ENCODE measurements at places on chromosomes 7 and 10.

- no peak for DNase-seq
Measured at GRCh38 chr7:77321300-77321699, 94.8 kb downstream of the GSAP start.

DNA sequence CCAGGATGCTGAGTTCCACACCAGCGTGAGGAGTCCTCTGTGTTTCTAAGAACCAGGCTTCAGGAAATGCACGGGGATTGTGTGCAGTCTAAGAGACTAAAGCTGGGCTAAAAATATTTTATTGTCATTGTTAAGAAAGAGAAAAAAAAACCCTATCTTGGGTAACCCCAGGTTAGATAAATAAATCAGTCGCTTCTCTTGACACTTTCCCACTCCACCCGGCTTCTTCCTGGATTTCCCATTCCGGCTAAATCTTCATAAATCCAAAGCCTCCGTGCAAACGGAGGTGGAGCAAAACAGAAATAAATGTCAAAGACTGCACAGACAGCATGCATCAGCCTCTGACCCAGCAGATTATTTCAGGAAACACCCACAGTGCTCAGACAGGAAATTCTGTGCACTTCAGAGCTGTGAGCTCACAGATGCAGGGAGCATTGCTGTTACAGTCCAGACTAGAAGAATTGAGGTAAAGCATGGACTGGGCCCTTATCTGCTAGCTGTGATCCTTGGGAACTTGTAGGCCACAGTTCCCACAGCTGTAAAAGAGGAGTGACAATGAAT is 44.8 kb upstream of the GRID1 start:
- peak; percentile 49 for DNase-seq

DNA sequence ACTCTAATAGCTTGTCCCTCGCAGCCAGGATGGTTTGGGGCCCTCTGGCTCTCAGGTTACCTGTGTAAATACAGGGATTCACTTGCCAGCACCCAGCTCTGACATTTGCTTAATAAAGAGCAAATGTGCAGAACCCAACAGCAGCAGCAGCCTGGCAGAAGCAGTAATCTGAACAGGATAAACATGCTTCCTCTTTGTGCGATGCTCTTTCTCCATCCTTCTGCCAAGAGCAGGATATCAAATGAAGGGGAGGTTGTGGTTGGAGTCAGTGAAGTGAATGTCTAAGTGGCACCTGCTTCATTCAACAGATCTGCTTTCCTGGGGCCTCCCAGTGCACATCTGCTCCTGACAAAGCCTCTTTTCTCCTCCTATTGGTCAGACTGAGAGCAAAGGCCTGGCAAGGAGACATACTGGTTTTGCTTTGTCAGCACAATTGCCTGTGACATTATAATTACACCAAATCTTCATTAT is 130.3 kb downstream of the NRF1 start:
- no peak for DNase-seq

- DNase-seq: no peak
Measured at GRCh38 chr10:110274647-110275046, 30.1 kb downstream of the SMNDC1 start.

DNA sequence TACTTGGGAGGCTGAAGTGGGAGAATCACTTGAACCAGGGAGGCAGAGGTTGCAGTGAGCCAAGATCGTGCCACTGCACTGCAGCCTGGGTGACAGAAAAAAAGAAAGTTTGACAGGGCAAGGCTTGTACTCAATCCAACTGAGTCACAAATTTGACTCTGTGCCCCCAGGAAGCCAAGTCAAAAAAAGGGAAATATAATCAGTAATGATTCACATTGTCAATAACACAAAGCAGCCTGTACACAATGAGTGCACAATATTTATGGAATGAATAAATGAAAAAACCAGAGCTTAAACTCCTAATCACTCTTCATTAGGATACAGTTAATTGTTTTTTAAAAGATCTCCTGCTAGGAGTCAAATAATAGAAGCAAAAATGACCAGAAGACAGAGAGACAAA is 6.4 kb downstream of the NAPEPLD start:
- DNase-seq: no peak

- no peak for DNase-seq
Measured at GRCh38 chr10:94035982-94036765, 42.4 kb downstream of the PLCE1 start.

DNA sequence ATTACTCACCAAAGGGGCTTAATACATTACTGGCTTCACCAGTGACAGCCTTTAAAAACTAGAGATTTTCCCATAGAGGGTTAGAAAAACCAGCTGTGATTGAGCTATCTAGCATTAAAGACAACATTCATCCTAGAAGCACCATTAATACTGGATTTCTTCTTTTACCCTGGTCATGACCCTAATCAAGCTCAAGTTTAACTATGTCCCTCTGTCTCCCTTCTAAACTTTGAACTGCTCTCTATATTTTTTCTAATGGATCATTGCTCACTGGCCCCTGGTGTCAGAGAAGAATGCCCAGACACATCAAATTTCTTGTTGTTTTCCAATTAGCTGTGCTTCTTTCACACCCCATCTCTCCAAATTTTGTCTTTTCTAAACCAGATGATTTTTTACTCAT is 1101.3 kb downstream of the XPNPEP1 start:
- no peak for DNase-seq

DNA sequence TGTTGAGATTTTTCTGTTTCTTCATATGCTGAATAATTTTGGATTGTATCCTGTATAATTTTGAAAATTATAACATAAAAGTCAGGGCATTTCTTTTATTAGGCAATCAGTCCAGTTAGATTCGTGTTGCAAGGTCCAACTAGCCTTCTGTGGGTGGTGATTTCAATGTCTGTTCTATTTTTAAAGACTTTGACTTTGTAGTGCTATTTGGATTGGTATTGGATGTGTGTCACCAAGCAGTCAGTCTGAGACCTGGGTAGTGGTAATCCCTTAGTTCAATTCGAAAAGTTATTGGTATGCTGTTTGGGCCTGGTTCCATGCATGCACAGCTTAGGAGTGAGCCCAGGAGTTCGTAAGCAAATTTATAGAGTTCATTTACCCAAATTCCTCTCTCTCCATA is 82.2 kb downstream of the EPDR1 start:
- no peak for DNase-seq

- DNase-seq: no peak
Measured at GRCh38 chr7:153934048-153934447, 118.2 kb upstream of the DPP6 start.

- DNase-seq: no peak
Measured at GRCh38 chr7:55127135-55127551, 108.3 kb downstream of the EGFR start.

DNA sequence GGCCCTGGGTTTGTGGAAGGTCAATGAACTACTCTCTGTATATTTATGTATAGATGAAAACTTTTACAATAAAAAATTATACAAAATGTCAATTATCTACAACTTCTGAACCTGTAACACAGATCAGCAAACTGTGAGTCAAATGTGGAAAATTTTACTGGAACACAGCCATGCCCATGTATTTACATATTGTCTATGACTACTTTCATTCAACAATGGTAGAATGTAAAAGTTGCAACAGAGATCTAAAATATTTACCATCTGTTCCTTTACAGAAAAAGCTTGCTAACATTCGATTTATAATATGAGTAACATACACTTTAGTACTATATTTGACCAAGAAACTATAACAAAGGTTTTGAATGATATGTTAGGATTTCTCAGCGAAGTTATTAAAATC is 481.6 kb downstream of the PARD3 start:
- no peak for DNase-seq

DNA sequence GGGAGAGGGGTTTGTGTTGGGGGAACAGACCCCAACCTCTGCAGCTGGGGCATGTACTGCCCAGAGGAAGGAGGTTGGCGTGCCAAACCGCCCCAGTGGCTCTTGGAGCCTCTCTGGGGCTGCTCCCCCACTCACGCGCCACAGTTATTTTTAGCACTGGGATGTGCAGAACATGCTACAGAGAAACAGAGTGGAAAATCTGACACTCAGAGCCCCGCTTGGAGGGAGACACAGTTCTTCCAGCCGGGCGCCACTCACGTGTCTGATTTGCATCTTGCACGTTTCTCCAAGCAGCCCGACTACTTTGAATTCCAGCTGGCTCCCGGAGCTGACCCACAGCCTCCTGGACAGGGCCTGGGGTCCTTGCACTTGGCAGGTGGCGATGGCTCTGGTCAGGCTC is 182.0 kb downstream of the RPS24 start:
- DNase-seq: no peak

DNA sequence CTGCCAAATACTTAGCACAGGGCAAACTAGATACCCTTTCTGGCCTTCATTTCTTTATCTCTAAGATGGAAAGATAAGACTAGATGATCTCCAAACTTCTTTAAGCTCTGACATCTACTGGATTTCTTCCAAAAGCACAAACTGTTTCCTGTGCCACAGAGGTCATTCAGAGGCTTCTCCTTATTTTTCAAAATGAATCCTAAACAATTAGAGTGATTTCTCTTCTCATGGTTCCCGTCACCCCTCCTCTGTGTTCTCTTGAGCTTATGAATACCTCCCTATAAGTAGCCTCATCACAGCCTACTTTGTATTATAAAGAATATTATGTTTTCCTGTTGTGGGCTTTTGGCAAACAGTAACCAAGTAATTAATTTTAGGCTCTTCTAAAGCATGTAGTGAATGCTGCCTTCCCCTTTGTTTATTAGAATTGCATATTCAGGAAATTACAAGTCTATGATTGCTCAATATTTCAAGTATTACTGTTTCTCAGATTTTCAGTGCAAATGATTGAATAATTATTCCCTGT is 179.5 kb downstream of the REEP3 start:
- no peak for DNase-seq

DNA sequence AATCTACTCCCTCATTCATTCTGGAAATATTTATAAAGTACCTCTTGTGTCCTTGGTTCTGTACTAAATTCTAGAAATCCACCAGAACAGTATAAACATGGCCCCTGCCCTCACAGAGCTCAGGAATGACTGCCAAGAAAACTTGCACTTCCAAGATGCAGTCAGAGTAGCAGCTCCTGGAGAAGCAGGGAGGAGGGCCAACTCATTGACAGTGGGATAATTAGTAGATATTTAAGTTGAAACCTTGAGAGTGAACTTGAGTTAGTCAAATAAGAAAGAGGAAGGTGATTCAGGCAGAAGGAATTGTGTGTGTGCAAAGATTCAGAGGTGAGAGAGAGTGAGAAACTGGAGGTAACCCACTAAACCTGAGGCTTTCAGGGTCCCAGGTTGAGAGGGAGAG is 182.2 kb upstream of the INHBA start:
- no peak for DNase-seq

DNA sequence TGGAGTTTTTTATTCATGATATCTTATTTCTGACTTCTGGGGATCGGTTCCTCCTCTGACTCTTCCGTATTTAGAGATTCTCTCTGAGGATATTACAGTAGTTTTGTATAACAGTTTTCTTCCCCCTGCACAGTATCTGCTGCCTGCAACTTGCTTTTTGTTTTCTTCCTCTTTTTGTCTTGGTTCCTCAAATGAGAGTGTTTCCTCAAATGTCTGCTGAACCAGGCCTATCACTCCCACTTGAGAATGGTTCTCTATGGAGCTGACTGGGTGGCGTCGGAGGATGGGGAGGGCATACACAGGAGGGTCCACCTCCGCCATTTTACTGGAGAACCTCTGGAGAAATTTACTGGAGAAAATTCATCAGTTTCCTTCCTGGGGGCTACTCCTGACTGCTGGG is 27.7 kb downstream of the ARHGAP22 start:
- no peak for DNase-seq

GRCh38 chr7:54812756-54813322 is 53.8 kb upstream of the SEC61G start:
- no peak for DNase-seq

- DNase-seq: no peak
Measured at GRCh38 chr10:129426606-129427005, 40.4 kb upstream of the MGMT start.

- no peak for DNase-seq
Measured at GRCh38 chr10:27439101-27439500, 65.0 kb upstream of the RAB18 start.

DNA sequence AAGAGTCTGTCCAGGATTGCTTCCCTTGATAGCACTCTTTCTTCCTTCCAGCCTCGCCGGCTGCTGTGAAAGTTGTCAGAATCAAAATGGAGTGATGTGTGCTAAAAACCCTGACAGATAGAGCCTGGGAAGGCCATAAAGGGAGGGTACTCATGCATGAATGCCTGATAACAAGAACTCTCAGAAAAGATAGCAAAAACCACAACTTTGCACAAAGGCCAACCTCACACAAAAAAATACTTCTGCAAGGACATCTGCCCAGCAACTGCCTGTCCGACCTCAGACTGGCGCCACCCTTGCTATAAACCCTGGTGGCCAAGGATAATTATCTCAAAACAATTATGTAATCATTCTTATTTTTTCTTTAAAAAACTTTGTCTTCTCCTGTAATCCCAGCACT is 133.2 kb upstream of the SVIL start:
- DNase-seq: no peak

DNA sequence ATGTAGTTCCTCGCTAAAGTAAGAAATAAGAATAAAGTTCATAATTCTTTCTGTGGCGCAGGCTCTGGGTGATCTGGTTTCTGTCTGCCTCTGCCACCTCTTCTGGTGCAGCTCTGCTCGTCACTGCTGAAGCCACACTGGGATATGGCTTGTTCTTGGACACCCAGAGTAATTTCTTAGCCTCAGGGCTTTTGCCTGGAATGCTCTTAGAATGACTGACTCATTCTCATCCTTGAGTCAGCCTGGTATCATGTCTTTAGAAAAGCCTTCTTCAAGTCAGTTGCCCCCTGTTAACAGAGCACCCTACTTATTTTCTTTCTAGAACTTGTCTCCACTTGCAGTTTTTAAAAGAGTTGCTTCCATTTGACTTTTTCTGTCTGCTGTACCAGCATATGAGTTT is 2.0 kb downstream of the ZSCAN25 start:
- no peak for DNase-seq

DNA sequence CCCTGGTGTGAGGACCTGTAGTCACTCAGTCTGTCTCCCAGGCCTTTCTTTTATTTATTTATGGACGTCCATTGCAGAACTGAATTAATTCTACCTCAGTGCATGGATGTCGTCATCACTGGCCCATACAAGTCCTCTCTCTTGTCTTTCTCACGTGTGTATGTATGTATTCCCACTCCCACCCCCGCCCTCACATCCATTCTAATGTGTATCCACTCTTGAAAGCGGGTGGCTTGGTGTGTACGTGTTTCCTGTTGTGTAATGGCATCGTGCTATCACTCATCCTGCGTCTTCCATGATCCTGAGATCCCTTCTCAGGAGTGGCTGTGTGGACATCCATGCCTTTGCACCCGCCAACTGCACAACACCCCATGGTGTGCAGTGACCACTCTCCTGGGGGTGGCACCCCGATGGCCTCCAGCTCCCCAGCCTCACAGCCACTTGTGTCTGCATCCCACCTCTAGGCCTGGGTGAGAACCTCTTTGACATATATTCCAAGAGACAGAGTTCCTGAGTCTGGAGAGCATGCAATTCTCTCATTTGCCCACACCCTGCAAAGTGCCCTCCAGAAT is 3.0 kb upstream of the AOC1 start:
- no peak for DNase-seq

- no peak for DNase-seq
Measured at GRCh38 chr7:93014410-93014809, 103.4 kb downstream of the SAMD9 start.

GRCh38 chr10:89001024-89001728 is 10.6 kb downstream of the FAS start:
- DNase-seq: peak; percentile 81
